ENCODE measurements at places on chromosomes 12 and 14.

- DNase-seq: no peak
Measured at GRCh38 chr12:132326646-132327045, 2.7 kb downstream of the GALNT9 start.

- DNase-seq: no peak
Measured at GRCh38 chr12:41188841-41189394, 798 bp downstream of the PDZRN4 start.

GRCh38 chr12:19223695-19224094, 94.2 kb downstream of the PLEKHA5 start:
- DNase-seq: no peak

- DNase-seq: peak; percentile 72
Measured at GRCh38 chr14:103104654-103105452, 10.3 kb downstream of the EXOC3L4 start.

DNA sequence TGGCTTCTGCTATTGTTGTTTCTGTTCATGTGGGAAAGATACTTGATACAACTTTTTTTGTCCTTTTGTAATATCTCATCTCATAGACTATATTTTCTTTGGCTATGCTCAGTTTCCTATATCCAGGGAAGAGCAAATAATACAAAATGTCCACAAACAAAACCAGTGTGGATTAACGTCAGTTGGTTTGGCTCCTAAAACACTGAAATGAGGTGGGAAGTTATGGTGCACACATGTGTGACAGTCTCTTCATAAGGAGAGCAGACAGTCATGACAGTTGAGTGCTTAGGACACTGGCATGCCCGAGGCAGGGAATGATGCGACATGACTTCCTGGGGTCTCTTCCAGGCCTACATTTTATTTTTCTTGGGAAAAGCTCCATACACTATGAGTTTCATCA, 27.5 kb downstream of the RHOJ start:
- no peak for DNase-seq

DNA sequence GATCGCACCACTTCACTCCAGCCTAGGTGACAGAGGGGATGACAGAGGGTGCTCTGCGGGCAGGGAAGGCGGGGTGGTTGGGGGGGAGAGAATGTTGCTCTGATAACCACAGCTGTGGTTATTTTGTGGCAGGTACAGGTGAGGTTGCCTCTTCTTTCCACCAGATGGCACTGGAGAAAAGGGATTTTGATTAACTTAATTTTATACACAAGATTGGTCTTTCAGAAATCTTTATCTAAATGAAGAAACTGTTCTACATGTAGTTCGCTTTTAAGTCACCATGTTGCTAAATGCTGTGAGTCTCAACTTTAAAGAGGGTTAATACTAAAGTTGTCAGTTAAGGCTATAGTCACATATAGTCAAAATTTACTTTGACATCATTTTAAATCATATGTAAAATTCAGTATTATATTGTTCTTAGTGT, 25.7 kb downstream of the FGF23 start:
- peak; percentile 3 for DNase-seq

- no peak for DNase-seq
Measured at GRCh38 chr12:43063650-43064049, 474.1 kb upstream of the PRICKLE1 start.

GRCh38 chr12:55925371-55925770, 2.3 kb downstream of the PYM1 start:
- DNase-seq: no peak

DNA sequence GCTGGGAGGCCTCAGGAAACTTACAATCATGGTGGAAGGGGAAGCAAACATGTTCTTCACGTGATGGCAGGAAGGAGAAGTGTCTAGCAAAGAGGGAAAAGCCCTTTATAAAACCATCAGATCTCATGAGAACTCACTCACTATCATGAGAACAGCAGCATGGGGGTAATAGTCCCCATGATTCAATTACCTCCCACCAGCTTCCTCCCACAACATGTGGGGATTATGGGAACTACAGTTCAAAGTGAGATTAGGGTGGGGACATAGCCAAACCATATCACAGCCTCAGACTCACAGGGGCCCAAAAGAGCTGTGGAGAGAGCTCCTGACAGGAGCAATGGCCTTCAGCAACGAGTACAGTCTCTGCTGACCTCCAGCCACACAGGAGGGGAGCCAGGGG, 151.4 kb downstream of the GXYLT1 start:
- no peak for DNase-seq

DNA sequence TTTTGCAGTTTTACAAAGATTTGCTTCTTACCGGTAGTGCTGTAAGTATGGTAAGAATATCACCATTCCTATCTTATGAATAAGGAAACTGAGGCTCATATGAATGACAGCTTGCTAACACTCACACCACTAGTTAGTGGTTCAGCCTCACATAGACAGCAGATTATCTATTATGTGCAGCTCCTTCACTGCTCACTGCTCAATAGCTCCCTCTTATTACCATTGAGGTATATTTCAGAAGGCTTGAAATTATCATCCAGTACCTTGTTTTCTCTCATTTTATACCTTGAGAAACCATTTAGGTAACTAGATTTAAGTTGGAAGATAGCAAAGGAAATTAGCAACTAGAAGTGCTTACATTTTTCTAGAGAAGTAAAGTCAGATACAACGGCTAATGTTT, 15.5 kb downstream of the RIC8B start:
- no peak for DNase-seq

- DNase-seq: no peak
Measured at GRCh38 chr12:95942101-95942523, 302 bp downstream of the CCDC38 start.

GRCh38 chr12:26150736-26151450, 26.1 kb upstream of the BHLHE41 start:
- DNase-seq: no peak

DNA sequence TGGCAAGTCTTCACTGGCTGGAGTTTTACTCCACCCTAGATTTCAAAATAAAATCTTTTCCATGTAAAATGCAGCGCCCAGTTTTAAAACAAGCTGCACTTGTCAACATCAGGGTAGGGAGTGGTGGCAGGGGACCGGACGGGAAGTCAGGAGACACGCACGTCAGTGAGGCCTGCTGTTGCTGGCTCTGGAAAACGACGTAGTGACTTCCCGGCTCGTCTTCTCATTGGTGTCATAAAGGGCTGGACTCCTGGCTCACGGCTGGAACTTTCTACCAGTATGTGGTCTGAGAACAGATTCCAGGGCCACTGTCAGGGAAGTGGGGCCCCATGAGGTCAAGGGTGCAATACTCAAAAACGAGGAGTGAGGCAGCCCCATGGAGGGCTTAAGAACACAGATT, 64.2 kb upstream of the FOXN3 start:
- DNase-seq: no peak

- peak; percentile 81 for DNase-seq
Measured at GRCh38 chr12:13044002-13044905, at the start of gene FAM234B. Gene FAM234B (plus strand): TSS chr12:13044381. CDS start chr12:13044404, 23 bp downstream.

DNA sequence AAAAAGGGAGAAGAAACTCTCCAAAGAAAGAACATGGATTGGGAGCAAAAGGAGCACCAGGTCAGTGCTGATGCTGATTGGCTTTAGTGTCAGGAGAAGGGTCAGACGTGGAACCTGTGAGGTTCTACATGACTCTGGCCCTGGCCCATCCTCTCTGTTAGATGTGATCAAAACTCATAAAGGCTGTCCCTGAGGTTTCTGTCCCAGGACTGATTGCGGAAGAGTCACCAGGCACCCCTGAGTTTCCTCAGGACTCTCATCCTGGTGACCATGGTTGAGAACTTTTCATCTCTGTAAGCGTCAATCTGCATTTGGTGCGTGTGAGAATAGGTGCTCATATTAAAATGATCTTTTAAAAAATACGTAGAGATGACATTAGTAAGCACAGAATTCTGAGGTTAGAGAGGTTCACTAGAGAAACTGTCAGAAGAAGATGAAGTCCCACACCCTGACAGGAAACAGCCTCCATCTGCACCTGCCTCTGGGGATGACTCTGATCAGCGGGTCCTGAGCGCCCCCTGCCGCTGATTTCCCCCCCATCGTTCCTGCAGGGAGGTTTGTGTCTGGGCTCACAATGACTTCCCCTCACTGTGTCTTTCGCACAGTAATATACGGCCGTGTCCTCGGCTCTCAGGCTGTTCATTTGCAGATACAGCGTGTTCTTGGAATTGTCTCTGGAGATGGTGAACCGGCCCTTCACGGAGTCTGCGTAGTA, 741.8 kb downstream of the TMEM121 start:
- no peak for DNase-seq

DNA sequence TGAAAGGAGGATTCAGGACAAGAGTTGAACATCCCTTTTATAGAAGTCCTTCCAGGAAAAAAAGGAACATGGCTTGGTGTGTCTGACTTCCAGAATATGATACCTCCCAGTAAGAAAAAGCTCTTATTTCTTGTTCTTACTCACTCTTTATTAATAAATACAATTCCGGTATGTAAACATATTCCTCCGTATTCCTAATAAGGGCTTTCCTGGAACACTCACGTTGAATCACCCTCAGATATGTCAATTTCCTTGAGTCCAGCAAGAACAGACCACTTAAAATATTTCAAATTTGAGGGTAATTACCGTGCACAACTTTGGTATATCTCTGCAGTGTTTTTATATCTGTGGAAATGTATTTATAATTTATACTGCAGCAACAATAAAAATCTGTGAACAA, 385.6 kb downstream of the SYT1 start:
- DNase-seq: no peak

DNA sequence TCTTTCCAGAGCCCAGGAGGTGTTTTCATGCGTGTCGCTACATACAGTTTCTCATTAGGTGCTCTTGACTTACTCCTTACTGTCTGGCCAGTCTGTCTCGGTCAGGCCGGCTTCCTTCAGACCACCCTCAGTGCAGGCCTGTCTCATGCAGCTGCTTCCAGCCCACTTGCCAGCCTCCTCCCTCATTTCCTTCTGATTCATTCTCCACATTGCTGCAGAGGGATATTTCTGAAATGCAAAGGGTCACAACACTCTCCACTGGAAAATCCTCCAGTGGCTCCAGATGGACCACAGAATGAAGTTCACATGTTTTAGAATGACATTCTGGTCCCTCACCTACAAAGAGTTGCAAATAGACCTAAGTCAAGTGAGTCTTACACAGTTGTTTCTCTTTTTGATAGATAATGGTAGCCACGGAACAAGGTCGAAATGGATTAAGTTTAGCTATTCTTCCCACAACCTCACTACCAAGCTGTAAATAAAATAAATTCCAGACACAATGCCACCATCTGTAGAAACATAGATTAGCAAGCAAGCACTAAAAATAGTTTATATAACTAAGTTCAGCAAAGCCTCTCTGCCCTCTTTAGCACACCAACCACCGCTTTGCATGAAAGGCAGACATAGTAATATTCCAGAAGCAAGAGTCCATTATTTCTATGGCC, 146.9 kb downstream of the ESR2 start:
- peak; percentile 32 for DNase-seq

DNA sequence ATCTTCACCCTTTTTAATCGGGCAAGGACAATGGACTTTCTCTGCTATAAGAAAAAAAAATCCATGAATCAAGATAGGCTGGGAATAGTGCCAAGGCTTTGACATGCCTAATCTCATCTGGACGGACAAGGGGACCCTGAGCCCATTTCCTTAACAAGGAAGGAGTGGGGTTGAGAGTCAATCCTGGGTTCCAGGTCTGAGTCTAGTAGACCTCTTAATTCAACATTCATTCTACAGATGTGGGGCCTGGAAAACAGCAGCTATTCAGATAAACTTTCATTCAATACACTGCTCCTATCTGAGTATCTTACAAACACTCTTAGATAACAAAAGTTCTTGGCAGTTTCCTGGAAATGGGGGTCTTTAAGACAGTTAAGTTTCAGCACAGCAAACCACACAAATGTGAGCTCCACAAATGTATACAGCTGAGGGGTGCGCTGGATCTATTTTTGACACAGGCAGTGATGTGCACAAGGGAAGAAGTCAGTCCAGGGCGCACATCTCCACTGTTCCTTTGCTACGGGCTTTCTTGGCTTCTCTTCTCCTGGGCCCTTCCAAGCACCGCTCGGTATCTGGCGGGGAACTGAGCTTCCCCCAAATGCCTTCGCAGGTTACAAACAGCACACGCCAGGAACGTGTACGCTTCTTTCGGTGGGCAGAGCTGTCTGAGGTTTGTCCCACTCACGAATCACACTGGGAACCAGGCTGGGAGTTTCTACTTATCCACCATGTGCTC, 82.2 kb upstream of the GPR68 start:
- DNase-seq: no peak

GRCh38 chr14:22390195-22390594, 198.8 kb downstream of the DAD1 start:
- DNase-seq: no peak

DNA sequence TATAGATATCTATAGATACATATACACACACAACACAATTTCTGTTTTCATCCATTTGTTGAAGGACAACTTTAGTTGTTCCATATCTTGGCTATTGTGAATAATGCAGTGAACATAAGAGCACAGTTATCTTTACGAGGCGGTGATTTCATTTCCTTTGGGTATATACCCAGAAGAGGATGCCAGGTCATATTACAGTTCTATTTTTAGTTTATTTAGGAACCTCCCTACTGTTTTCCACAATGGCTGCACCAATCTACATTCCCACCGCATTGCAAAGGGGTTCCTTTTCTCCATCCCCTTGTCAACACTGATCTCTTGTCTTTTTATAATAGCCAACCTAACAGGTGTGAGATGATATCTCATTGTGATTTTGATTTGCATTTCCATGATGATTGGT, 143.4 kb upstream of the ARHGAP5 start:
- DNase-seq: peak; percentile 56

GRCh38 chr12:2431810-2432209, 363.0 kb upstream of the FKBP4 start:
- DNase-seq: peak; percentile 21
